Ovary (tissue), 10 donors: ENCODE measurements at places on chromosomes 13 and 19.

- DNase-seq = no peak
Measured at GRCh38 chr19:5046339-5047039, 77.6 kb downstream of the KDM4B start.

DNA sequence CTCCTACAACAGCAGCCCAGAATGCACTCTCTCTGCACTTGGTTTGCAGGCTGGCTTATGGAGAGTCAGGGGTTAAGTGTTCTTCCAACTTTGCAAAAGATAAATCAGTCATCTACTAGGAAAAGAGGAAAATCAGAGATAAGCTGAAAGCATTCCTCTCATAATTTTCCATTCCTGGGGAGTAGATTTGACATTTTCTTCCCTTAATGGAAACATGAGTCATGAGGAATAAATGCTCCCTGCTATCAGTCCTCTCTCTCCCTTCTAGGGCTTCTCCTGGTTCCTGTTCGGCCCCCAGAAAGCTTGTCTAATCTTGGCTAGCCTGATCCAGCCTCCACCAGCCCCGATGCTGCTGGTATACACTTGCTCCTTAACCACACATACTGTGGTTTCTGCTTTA is 28.4 kb upstream of the ENOX1 start:
- no peak for DNase-seq

DNA sequence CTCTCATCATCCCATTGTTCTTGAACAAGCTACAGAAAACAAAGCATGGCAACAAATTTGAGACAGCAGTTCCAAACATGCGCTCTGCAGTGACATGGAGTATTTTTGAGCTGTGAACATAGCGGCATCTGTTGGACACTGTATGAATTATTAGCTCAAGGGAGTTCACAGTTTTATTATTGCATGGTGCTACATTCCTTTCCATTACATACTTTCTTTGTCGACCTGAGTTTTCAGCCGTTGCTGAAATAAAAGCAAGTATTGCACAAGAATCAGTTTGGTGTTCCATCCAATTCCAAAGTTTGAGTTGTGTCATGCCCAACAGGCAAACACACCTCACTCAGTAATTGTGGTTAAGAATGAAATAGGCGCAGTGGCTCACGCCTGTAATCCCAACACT is 30.1 kb upstream of the METTL21C start:
- DNase-seq = no peak

DNA sequence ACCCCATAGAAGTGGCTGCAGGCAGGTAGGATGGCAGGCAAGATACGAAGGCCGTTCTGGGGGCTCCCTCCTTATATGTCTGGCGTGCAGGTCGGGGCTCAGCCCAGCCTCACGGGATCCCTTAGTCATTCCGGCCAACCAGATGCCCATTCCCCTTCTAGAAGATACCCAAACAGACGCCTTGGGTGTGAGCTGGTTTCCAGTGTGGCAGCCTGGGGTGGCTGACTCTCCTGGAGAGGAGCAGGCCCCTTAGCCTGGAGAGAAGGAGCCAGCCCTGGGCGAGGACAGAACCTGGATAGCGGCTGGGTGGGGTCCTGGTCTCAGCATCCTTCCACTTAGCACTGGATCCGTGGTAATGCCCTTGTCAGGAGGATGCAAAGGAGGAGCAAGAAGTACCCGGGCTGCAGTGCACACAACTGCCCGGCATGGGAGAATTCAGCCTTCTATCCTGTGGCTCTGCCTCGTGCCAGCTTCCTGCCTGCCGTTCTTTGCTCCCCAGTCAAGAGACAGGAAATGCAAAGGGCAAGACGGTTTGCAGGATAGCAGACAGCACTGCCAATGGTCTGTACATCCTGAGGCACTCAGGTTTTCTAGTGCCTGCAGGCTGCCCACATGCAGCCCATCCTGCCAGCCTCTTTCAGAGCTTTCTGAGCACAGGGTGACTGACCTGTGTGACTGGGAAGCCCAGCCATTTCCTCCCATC is 56.7 kb upstream of the WASF3 start:
- no peak for DNase-seq

DNA sequence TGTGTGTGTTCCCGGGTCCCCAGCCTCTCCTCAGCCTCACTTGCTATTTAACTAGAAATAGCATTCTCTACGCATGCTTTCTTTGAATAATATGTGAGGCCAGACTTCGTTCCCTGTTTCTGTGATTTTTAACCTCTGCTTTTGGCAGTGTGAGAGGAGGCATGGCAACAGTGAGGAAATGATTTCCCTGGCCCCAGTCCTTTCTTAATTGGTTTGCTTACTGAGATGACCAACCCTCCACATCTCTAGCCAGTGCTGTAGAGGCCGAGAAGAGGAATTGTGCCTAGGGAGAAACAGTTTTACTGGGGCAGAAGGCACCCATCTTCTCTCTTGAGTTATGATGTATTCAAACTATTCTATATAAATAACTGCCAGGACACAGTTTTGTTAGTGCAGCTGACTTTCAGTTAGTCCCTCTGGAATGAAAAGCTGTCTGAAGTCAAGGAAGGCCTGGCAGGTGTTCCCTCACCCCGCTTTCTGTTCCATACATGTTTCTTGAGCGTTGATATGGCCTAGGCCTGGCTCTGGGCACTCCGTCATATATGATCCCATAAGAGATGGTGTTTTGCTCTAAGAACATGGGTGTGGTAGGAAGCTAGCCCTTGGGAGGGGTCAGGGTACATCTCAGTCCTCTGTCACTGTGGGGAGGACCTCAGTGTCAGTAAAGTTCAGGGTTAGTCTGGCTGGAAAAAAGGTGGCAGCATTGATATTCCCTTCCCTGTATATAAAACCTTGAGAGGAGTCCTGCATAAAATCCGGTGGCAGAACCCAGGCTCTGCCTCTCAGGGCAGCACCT is 73.7 kb upstream of the NPAS1 start:
- DNase-seq = peak; percentile 11

DNA sequence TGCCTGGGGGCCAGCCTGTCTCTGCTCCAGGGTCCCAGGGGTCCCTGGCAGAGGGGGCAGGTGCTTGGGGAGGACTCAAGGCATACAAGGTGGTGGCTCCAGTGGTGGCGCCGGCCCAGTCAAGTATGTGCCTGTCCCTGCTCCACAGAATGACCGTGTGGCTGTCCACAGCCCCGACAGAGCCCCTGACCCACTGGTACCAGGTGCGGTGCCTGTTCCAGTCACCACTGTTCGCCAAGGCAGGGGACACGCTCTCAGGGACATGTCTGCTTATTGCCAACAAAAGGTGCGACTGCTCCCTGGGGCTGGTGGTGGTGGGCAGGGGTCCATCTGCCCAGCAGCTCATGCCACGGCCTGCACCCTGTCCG is 8.2 kb downstream of the YIPF2 start:
- DNase-seq = no peak

GRCh38 chr13:50740052-50740741 is 103.3 kb downstream of the DLEU7 start:
- no peak for DNase-seq

DNA sequence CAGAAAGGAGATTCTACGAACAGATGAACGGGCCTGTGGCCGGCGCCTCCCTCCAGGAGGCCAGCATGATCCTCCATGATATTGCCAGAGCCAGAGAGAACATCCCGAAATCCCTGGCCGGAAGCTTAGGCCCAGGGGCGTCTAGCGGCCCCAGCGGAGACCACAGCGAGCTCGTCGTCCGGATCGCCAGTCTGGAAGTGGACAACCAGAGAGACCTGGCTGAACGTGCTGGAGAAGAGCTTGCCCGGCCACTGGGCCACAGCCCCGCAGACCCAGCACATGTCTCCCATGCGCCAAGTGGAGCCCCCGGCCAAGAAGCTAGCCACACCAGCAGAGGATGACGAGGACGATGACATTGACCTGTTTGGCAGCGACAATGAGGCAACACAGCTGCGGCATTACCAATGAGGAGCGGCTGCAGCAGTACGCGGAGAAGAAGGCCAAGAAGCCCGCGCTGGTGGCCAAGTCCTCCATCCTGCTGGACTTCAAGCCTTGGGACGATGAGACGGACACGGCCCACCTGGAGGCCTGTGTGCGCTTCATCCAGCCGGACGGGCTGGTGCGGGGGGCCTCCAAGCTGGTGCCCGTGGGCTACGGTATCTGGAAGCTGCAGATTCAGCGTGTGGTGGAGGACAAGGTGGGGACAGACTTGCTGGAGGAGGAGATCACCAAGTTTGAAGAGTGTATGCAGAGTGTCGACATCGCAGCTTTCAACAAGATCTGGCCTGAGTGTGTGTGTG is 78.8 kb upstream of the FRY start:
- DNase-seq = no peak

- DNase-seq = no peak
Measured at GRCh38 chr19:14416817-14417231, 2.3 kb downstream of the DDX39A start.

DNA sequence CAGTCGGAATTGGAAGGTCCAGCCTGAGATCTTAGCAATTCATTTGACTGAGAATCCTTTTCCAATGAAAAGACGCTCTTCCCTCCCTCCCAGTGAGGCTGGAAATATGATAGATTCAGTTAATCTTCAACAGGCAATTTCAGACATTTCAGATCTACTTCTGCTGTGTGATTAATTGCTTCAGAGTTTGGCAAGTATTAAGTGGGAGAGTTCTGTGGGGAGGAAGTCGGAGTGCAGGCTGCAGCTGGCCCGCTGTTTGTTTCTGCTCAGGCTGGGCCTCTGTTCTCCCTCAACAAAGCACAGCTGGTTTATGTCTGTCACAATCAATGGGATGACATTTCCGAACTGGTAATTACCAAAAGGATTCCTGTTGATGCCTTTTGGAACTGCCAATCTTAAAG is 178.2 kb downstream of the NDFIP2 start:
- DNase-seq = peak; percentile 33

- peak; percentile 63 for DNase-seq
Measured at GRCh38 chr19:52735734-52736133, 890 bp upstream of the ZNF611 start.

DNA sequence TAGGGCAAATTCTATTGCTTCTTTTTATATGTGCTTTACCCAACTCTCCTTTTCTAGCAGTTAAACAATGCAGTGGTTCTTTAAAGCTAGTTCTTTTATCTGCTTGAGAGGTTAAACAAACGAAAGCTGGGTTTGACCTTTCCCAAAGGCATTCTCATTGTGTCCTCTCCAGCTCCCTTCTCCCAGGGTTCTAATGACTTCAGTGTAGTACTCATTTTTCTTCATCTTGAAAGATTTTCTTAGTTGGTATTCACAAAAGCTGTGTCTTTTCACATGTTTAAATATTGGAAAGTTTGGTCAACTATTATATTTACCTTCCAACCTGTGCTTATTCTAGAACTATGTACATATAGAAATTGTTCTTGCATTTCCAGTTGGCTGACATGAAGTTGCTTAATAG is 1.5 kb downstream of the WASF3 start:
- DNase-seq = no peak

DNA sequence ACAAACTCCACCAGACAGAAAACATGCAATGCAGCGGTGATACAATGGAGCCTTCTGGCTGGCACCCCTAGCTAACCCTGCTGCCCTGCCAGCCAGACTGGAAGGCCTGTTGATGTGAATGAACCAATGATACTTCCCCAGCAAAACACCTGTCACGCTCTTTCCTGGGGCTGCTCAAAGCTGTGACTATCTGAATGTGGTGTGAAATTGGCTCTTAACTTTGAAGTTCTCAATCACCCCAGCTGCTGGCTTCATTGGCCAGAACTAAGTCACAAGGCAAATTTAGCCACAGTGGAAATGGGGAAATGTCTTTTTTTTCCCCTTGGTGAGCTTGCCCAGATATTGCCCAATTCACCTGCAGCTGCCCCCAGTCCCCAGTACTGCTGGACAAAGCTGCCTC is 147.3 kb downstream of the SLC7A1 start:
- DNase-seq = no peak

DNA sequence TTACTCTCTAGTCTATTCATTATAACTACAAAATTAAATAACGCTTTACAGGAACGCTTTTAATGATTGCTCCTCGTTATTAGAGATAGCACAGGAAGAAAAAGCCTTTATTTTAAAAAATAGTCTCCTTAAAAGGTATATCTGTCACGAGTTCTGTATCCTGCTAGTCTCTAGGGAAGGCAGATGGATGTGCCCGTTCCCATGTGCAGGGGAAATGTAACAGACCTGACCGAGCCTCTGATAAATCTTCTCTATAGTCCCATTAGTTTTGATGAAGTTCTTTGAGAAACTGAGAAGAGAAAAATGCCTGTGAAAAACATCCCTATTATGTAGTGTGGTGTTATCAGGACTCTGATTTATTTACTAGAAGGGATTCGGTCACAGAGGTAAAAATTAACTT is 226.4 kb downstream of the PCDH9 start:
- no peak for DNase-seq

- no peak for DNase-seq
Measured at GRCh38 chr13:32051156-32051555, 19.6 kb downstream of the FRY start.

DNA sequence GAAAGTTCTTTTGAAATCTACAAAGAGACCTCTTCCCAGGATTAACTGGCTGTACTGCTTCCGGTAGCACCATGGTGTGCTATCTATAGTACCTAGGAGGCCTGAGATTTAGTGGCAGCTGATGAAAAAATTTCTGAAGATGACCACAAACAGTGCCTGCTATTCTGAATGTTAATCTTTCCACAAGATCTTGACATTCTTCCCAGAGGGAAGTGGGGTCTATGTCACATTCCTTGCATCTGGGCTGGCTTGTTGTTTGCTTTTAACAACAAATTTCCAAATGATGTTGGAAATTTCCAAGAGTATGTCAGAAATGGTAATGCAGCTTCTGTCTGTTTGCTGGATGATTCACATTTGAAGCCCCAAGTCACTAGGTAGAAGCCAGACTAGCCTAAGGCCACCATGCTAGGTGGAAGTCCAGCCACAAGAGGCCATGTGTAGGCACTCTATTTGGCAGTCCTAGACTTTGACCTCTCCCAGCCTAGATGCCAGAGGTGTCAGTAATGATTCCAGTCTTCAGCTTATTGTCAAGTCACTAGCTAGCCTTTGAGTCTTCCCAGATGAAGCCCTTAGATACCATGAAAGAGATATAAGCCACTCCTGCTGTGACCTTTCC is 22.1 kb downstream of the SPART start:
- no peak for DNase-seq

- no peak for DNase-seq
Measured at GRCh38 chr13:112759053-112759452, 69.2 kb downstream of the ATP11A start.

GRCh38 chr13:43268632-43269031 is 245.2 kb downstream of the DNAJC15 start:
- no peak for DNase-seq

DNA sequence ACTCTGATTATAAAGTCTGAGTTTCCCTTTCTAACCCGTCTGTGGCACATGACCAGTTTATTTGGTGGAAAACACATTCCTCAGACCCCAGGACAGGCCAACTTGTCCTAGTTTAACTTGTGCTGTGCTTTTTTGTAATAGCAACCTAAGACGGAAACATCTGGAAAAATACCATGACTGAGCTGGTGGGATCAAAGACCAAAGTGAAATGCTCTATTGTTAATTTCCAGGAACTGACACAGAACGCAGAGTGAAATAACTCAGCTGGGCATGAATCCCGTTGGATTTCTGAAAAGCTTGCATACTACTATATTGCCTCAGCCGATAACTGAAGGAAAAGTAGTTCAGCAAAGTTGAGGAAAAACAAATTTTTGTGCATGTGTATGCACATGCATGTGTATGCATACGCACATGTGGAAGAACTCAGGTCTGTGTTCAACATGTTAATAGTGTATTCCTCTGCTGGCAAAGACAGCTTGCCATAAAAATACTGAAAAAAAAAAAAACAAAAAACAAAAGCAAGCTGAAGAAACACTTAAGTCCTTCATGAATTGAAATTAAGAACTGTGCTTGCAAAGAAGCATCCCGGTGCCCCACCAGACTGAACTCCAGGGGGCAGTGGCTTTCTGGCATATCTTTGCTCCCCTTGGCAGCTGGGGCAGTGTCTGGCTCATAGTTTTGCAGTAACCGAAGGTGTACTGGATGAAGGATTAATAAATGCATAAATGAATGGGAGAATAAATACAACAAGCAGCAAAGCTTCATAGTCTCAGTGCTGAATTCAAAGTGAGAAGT is 187.8 kb downstream of the LHFPL6 start:
- peak; percentile 31 for DNase-seq
